ENCODE measurements at places on chromosomes 11 and 22.

DNA sequence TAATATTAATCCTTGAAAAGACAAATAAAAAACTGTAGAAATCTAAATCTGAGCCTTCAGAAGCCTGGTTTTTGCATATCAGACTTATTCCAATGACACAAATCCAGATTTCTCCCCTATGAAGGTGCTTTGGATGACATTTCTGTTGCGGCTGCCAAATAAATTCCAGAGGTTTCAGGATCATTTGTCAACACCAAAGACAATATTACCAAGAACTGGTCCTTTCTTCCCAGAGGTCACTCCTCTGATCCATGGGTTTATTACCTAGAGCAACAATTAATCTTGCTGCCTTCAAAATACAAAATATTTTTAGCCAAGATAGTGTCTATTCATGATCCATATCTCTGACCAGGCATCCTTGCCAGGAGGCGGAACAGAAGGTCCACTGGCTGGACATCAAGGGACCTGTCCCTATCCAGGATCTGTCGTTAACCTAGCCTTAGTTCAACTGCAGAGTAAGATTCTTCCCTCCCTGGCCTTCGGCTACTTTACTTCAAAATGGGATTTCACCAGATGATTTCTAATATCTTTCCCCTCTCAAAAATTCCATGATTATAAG lies 4.9 kb downstream of the CADM1 start:
- H3K4me1 ChIP-seq, result peaks cover 32% of the 10 kb centered on the region
- H3K4me3 ChIP-seq, result no peak overlapping the region
- peaks cover 2% of the 10 kb centered on the region for H3K27me3 ChIP-seq
- DNase-seq, result no peak

DNA sequence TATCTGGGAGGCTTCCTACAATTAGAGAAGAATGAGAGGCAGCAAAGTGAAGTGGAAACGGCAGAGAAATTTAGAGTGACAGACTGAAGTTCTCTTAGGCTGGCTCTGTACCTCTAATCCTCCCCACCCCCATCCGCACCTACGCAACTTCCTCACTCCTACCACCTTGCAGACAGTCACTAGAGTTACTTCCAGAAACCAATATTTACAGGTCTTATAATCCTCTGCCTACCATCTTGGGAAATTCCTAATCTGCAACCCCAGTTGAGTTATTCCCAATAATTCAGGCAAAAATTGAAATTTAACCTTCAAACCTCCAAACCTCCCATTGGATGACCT lies 71.7 kb downstream of the PAK1 start:
- peaks cover 2% of the 10 kb centered on the region for H3K27me3 ChIP-seq
- no peak overlapping the region for H3K4me3 ChIP-seq
- H3K27ac ChIP-seq, result peak overlapping the region; percentile 20
- H3K36me3 ChIP-seq, result no peaks in the 10 kb centered on the region
- peaks cover 39% of the 10 kb centered on the region for H3K4me1 ChIP-seq

DNA sequence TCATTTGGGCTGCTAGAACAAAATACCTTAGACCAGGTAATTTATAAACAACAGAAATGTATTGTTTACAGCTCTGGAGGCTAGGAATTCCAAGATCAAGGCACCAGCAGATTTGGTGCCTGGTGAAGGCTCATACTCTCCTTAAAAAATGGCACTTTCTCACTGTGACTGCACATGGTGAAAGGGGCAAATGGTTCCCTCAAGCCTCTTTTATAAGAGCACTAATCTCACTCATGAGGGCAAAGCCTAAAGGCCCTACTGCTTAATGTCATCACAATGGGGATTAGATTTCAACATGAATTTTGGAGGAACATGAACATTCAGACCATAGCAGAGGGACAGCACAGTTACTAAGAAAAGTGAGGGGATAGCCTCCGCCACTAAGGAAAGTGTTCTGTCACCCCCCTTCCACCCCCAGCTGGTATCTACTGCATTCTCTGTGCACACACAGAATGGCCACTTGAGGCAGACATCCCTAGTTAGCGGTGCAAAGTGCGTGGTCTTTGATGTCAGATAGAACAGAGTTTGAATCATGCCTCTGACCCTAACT lies 47.2 kb upstream of the CEP295 start:
- H3K27me3 ChIP-seq, result no peaks in the 10 kb centered on the region
- DNase-seq, result no peak
- peaks cover 2% of the 10 kb centered on the region for H3K4me1 ChIP-seq
- H3K4me3 ChIP-seq, result no peak overlapping the region
- H3K27ac ChIP-seq, result no peak overlapping the region

GRCh38 chr11:64934682-64935358 lies 873 bp downstream of the GPHA2 start:
- peaks cover 46% of the 10 kb centered on the region for H3K4me1 ChIP-seq
- peaks cover 15% of the 10 kb centered on the region for H3K36me3 ChIP-seq
- peaks cover 12% of the 10 kb centered on the region for H3K27me3 ChIP-seq
- DNase-seq, result peak; percentile 59

GRCh38 chr11:127109796-127110480 lies 109.4 kb upstream of the KIRREL3 start:
- DNase-seq, result no peak
- H3K4me1 ChIP-seq, result peaks cover 39% of the 10 kb centered on the region
- H3K4me3 ChIP-seq, result no peak overlapping the region
- H3K36me3 ChIP-seq, result no peaks in the 10 kb centered on the region
- H3K27me3 ChIP-seq, result peaks cover 5% of the 10 kb centered on the region
